Large intestine (tissue), 12 donors: ENCODE measurements at places on chromosomes 13 and 19. TPM values are rescaled to one million over a fixed set of nuclear protein-coding genes. Genes with fewer than 3 reads are reported as not detected.

GRCh38 chr19:50569938-50570540 is 1.8 kb upstream of the LRRC4B start:
- H3K4me1 ChIP-seq = no peaks in the 10 kb centered on the region
- H3K36me3 ChIP-seq = no peaks in the 10 kb centered on the region
- no peak overlapping the region for H3K27ac ChIP-seq
- DNase-seq = no peak
- H3K4me3 ChIP-seq = no peak overlapping the region

DNA sequence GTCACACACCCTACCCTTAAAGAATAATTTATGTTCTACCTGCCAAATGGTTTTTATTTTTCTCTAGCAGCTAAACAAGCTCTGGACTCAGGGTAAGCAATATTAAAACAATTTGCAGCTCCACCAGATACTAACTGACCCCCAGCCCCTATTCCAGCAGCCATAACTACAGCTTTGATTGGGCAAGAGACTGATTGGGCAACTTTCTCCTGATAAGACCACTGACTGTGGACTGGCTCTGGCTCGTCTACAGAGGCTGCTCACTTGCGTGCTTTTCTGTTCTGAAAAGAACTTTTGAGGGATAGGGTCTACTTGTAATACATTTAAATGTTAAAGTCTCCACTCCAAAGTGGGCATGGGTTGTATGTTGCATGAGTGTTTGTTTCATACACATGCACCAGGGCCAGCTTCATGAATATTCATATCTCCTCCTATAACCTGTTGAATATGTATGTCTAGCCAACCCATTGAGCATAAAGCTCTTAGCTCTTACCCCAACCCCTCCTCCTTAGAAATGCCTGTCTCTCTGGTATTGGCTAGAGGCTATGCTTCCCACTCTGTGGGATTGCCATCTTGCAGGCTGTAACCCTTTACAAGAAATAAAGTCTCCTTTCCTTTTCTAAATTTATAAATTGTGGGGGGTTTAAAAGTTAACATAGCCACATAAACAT is 19.9 kb downstream of the OR7A5 start:
- no peak overlapping the region for H3K4me3 ChIP-seq
- DNase-seq = no peak
- no peaks in the 10 kb centered on the region for H3K27me3 ChIP-seq
- no peak overlapping the region for H3K27ac ChIP-seq
- no peaks in the 10 kb centered on the region for H3K36me3 ChIP-seq

DNA sequence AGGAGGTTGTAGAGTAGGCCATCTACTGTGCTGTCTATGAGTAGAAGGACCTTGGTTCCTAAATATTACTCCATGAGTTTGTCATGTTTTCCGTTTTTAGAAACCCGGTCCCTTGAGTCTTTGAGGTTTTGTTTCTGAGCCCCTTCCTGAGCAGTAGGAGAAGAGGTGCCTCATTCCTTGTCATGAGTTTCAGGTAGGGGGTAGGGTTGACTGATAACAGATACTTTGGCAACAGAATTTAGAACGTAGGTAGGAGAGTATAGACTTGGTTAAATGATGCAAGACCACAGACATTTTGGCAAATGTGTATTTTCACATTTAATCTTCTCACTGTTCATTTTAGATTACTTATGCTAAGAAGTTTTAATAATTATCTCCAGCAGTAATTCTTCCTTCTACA is 24.6 kb downstream of the LMO7 start:
- DNase-seq = no peak
- no peaks in the 10 kb centered on the region for H3K27me3 ChIP-seq
- H3K4me3 ChIP-seq = no peak overlapping the region
- H3K27ac ChIP-seq = no peak overlapping the region

DNA sequence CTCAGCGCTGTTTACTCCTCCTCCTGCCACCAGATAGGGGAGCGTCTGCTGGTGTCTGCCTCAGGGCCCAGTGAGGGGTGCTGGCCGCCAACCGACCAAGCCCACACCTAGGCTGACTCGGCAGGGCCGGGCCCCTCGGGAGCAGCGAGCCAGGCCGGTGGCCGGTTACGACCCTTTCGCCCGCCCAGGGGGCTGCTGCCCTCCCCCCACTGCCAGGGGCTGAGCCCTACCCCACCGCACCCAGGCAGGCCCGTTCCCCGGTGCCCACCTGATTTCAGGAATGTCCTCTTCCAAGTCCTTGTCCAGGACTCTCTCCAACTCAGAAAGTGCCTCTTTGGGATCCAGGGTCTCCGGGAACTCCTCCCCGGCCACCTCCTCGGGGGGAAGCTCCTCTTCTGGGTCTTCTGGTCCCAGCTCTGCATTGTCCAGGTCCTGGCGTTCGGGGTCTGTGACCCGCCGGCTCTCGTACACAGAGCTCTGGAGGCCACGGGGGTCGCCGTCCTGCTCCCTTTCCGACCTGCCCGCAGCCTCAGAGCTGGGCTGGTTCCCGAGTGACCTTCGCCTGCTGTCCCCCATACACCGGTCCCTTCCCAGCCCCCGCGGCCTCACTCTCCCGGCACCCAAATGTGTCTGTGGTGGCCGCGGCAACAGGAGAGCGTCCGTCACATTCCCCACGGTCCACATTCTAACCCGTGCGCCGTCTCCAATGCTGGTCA is 31.0 kb upstream of the MIER2 start:
- DNase-seq = no peak
- H3K4me3 ChIP-seq = no peak overlapping the region
- H3K27me3 ChIP-seq = peaks cover 4% of the 10 kb centered on the region
- no peaks in the 10 kb centered on the region for H3K36me3 ChIP-seq
- H3K4me1 ChIP-seq = no peaks in the 10 kb centered on the region

DNA sequence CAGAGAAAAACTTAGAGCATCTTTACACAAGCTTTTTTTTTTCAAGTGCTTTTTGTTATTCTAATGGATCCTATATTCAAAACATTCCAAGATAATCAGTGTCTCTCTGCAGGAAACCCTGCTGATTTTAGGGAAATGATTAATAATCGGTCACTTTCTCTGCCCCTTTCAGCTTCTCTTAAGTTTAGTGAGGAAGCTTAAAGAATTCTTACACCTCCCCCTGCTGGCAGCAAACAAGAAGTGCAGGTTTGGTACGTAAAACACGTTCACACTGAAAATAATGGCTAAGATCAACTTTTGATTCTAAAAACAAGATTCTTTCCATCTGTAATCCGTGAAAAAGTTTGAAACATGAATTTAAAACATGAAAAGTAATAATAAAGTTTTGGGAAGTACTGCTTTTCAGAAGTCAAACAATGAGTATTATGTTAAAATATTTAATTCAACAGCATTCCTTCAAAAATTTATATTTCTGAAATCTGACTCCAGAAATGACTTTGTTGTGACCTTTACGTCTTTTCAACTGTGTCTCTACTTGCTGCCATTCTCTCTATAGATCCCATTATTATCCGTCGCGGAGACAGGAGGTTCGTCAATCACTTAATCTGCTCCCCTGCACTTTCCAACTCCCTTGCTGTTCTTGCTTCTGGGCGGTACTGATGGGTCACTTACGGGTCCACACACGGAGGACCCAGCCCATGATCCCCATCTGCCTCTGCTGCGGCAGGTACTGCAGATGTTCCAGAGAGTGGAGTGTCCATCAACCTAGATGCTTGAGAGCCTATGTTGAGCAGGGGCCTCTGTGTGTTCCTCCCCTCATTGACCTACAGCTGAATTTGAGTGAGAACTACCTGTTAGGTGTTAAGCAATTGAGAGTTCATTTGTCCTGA is 203.1 kb upstream of the EDNRB start:
- H3K27ac ChIP-seq = no peak overlapping the region
- no peak overlapping the region for H3K4me3 ChIP-seq
- no peaks in the 10 kb centered on the region for H3K36me3 ChIP-seq
- no peaks in the 10 kb centered on the region for H3K27me3 ChIP-seq
- H3K4me1 ChIP-seq = no peaks in the 10 kb centered on the region
- DNase-seq = peak; percentile 33

The KLK4 gene
- polyA plus RNA-seq = not detected

The GZMM gene
- 2.0 TPM for polyA plus RNA-seq

GRCh38 chr19:46488551-46488950 is 7.1 kb downstream of the PNMA8B start:
- DNase-seq = no peak
- H3K4me3 ChIP-seq = no peak overlapping the region
- no peak overlapping the region for H3K27ac ChIP-seq
- peaks cover 21% of the 10 kb centered on the region for H3K4me1 ChIP-seq

GRCh38 chr19:45816236-45817009 is 1.3 kb upstream of the RSPH6A start:
- peak overlapping the region; percentile 40 for H3K4me3 ChIP-seq
- no peaks in the 10 kb centered on the region for H3K4me1 ChIP-seq
- H3K27me3 ChIP-seq = no peaks in the 10 kb centered on the region
- H3K27ac ChIP-seq = no peak overlapping the region
- H3K36me3 ChIP-seq = peaks cover 31% of the 10 kb centered on the region
- no peak for DNase-seq

GRCh38 chr19:45955905-45956608 is 17.6 kb downstream of the NOVA2 start:
- H3K4me1 ChIP-seq = peaks cover 5% of the 10 kb centered on the region
- H3K36me3 ChIP-seq = no peaks in the 10 kb centered on the region
- DNase-seq = no peak

The ZNF737 gene
- 21.2 TPM for polyA plus RNA-seq

- no peak overlapping the region for H3K27ac ChIP-seq
- no peak overlapping the region for H3K4me3 ChIP-seq
- no peaks in the 10 kb centered on the region for H3K27me3 ChIP-seq
- H3K4me1 ChIP-seq = no peaks in the 10 kb centered on the region
- H3K36me3 ChIP-seq = no peaks in the 10 kb centered on the region
Observed at GRCh38 chr13:97417698-97418097, 16.3 kb upstream of the RAP2A start.

The ZNF132 gene
- polyA plus RNA-seq = 8.0 TPM

GRCh38 chr19:12825254-12826131 is 8.9 kb downstream of the RTBDN start:
- H3K27ac ChIP-seq = no peak overlapping the region
- H3K27me3 ChIP-seq = peaks cover 30% of the 10 kb centered on the region
- no peaks in the 10 kb centered on the region for H3K36me3 ChIP-seq
- no peak for DNase-seq

GRCh38 chr19:36009633-36010379 is 1.2 kb upstream of the SYNE4 start:
- DNase-seq = no peak
- peaks cover 9% of the 10 kb centered on the region for H3K4me1 ChIP-seq
- peaks cover 4% of the 10 kb centered on the region for H3K36me3 ChIP-seq
- H3K27ac ChIP-seq = no peak overlapping the region

- H3K4me1 ChIP-seq = peaks cover 8% of the 10 kb centered on the region
- no peak overlapping the region for H3K27ac ChIP-seq
- H3K27me3 ChIP-seq = peaks cover 49% of the 10 kb centered on the region
- DNase-seq = no peak
- no peaks in the 10 kb centered on the region for H3K36me3 ChIP-seq
- H3K4me3 ChIP-seq = no peak overlapping the region
Observed at GRCh38 chr13:41455725-41456419, 1.5 kb upstream of the RGCC start.

DNA sequence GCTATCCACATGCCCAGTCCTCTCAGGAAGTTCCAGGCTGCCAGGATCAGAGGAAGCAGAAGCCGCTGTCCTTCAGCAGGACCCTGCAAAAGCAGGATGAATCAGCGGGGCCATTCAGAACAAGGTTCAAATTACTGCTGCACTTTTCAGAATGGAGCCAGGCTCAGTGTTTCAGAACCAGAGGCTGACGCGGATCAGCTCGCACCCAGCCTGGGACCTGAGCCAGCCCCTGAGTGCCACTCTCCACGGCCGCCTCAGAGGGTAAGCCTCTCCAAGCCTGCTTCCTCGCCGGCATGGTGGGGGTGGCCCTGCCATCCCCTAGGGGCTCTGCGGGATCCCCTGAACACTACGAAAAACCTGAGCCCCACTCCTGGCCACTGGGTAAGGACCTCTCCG is 24.7 kb downstream of the RASA3 start:
- H3K4me3 ChIP-seq = no peak overlapping the region
- H3K36me3 ChIP-seq = peaks cover 3% of the 10 kb centered on the region
- no peak for DNase-seq

DNA sequence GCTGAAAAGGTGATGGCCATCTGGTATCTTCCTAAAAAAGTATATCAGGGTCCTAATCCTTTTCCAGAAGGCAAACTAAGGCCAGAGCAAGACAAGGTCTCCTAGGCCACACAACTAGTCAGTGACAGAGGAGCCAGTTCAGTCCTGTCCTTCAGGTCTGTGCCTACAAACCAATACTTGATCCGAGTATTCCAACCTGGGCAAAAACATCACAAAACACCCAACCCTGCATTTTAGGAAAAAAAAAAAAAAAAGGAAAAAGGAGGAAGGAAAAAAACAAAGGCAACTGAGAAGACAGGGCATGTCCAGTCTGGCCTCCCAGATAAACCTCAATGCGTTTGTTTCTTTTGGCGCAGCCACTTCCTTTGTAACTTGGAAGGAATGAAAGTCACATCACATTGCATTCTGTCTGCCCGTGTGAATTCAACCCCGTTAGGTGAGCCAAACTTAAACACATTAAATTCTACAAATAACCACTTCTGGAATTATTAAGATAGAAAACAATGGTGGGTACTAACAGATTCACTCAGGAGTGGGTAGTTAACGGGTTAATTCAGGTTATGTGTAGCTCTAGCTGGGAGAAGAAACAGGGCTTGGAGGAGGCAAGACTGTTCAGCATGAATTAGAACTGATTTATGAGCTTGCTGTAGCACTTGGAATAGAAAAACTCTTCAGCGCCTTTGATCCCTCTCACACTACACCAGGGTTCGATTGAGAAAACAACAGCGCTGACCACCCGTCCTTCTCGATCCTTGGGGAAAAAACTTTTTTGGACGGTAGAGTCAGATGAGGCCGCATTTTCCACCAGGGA is 43.0 kb upstream of the HNRNPA1L2 start:
- no peak for DNase-seq
- peak overlapping the region; percentile 68 for H3K4me3 ChIP-seq
- no peaks in the 10 kb centered on the region for H3K4me1 ChIP-seq
- no peaks in the 10 kb centered on the region for H3K36me3 ChIP-seq

DNA sequence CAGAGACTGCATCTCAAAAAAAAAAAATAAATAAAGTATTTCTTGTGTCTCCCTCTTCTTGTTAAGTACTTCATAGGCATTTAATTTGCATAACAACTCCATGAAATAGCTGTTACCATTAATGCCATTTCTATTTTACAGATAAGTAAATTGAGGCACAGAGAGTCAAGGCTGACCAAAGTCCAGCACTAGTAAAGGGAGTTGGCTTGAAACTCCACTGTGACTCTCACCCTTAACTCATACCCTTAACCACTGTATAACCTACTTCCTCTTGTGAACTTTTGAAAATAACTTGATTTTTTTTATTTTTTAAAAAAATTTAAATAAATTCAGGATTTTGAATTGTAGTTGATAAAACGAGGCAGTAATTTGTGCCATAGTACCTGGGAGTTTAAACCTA is 6.0 kb downstream of the GPATCH1 start:
- no peak overlapping the region for H3K27ac ChIP-seq
- no peak overlapping the region for H3K4me3 ChIP-seq
- no peaks in the 10 kb centered on the region for H3K27me3 ChIP-seq
- no peak for DNase-seq

The OR10H2 gene
- polyA plus RNA-seq = not detected

GRCh38 chr19:32368787-32369186 is 23.4 kb downstream of the ZNF507 start:
- DNase-seq = no peak
- H3K27me3 ChIP-seq = no peaks in the 10 kb centered on the region
- peaks cover 42% of the 10 kb centered on the region for H3K36me3 ChIP-seq
